CD4-positive, alpha-beta T cell treated with Interleukin-21 for 1 hour (primary cell): ENCODE measurements at places on chromosomes 11 and 22.

DNA sequence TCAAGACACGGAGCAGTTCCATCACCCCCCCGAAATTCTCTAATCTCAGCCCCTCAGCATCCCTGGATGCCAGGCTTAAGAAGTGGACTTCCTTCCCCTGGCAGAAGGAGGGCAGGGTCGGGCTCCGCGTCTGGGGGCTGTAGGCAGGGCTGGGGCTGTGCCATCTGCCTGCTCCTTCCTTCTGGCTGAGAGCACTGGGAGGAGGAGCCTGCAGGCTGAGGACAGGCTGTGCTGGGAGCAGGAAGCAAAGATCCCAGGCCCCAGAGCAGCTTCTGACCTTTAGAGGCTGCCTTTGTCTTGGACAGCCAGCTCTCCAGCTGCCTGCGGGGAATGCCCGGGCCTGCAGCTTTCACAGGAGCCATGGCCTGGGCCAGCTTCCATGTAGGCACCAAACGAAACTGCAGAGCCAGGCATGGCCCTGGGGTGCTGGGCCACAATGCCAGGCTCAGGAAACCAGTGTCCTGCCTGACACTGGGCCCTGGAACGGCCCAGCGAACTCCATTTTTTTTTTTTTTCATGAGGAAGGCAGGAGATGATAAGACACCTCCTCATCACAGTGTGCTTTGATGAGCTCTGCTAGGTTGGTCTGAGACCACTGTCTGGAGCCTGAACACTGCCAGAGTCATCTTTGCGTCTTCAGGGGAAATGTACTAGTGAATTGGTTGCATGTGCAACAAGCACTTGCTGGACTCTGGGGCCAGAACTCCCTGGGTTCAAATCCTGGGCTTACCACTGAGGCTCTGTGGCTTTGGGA lies 67.9 kb downstream of the MCM5 start:
- no peak for DNase-seq

DNA sequence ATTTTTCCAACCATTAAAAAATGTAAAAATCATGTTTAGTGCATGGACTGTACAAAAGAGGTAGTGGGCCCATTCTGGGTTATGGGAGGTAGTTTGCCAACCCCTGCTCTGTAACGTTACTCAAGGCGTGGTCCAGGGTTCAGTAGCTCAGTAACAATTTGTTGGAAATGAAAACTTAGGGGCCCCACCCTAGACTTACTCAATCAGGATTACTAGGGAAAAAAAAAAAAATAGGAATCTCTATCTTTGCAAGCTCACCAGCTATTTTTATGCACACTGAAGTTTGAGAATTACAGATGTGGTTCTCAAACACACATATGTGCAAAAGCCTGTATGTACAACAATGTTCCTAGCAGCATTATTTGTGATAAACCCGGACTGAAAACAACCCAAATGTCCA lies 17.3 kb upstream of the LMO2 start:
- DNase-seq = no peak

DNA sequence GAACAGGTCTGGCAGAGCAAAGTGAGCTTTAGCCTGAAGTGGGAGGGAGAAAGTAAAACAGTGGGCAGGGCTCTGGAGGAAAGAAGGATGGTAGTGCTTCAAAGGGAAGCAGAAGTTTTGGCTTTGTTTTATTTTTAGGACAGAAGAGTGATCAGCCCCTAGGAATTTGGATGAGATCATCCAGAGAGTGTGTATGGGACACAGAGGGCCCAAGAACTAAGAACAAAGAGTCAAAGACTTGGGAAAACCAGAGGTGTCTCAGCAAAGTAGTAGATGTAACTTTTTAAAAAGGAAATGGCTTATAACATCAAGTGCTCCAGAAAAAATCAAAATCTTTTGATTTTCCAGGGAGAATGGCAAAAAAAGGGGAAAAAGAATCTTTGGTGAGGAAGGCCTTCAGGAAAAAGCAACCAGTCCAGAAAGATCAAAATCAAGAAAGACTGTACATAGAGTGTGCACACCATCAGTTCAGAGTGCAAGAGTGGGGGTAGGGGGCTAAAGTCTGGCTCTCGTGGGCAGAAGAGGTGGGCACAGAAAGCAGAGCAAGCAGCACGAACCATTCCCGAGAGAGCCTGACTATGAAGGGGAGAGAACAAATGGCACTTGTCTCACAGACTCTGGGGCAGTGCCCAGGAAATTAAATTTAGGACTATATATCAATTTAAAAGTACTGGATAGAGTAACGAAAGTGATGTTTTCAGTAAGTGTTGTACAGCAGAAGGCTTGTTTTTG lies 30.0 kb downstream of the MAPK1 start:
- no peak for DNase-seq

- no peak for DNase-seq
These were observed 29.0 kb downstream of the CTSC start for GRCh38 chr11:88308576-88308975.

DNA sequence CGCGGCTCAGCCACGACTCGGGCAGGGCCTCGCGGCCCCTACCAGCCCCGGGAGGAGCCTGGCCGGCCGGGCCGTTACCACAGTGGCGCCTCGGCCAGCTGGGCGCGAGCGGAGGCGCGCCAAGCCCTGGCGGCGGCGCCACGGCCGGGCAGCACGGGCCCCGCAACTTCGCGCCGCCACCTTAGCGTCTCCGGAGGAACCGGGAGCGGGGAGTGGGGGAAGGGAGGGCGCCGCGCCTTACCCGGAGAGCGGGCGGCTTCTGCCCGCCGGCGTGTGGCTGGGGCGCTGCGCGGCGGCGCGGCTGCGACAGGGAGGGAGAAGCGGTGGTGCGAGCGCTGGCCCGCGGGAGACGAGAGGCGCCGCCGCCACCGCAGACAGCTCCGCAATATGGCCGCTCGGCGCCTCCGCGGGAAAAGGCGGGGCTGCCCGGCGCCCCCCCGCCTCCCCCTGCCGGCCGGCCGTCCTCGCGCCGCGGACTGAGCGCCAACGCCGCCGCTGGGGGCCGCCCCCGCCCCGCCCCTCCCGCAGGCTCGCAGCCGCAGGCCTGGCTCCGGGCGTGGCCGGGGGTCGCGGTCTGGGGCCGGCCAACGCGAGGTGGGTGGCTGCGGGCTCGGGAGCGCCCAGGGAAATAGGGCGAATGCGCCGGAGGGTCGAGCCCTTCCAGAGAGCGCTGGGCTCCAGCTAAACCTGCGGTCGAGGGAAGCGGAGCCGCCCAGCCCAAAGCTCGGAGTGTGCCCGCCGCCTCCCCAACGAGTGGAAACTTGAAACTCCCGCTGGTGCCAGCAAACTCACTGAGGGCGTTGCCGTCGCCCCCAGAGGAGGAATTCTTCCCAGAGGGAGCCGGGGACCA lies at the start of gene RDX:
Gene RDX (minus strand): TSS at position 389 of the 850 bp plus-strand sequence. CDS start 16,922 bp downstream, outside the sequence.
- DNase-seq = peak; percentile 61

DNA sequence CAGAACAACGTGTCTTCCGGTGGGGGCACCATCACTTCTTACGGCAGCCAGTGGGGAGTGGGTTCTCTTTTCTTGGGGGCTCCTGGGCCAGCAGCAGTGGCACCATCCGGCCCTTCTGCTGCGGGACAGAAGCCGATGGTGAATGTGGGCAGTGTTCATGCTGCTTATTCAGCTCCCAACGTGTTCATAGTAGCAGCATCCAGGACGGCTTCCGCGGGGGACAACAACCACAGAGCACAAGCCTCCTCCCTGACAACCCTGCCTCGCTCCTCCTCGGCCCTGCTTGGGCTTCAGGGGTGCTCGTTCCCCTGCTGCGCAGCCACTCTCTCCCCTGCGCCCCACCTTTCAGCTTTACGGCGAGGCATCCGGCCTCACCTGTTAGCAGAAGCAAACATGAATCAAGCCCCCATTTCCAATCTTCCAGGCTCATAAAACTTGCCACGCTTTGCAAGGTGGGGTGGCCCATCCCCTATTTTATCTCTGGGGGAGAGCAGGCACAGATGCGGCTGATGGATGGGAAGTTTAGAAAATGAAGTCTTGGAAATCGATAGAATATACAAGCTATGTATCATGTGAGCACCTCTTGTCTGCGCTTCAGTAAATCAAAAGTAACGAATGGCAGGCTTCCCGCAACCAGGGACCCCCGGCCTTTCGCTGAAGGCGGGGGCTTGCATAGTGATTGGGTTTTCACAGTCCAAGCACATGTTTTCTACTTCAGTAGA lies 191.8 kb upstream of the NECTIN1 start:
- no peak for DNase-seq

- DNase-seq = no peak
These were observed 73.1 kb upstream of the ARHGAP32 start for GRCh38 chr11:129265125-129265788.

DNA sequence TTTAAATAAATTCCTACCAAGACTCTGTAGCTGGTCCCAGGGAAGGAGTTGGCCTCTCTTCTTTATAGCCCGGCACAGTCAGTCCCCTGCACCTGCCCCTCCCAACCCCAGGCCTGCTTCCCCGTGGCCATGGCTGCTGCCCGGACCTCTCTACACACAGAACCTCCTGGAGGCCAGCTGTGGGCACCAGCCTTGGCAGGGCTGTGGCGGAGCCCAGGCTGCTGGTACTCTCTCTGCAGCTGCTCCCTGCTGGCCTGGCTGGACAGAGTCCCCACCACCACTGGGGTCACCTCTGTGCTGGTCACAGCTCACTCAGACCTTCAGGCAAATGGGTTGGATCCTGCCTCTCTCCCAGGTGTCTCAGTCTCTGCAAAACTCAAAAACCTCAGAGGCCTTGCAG lies 69.3 kb downstream of the LRP5 start:
- DNase-seq = no peak

DNA sequence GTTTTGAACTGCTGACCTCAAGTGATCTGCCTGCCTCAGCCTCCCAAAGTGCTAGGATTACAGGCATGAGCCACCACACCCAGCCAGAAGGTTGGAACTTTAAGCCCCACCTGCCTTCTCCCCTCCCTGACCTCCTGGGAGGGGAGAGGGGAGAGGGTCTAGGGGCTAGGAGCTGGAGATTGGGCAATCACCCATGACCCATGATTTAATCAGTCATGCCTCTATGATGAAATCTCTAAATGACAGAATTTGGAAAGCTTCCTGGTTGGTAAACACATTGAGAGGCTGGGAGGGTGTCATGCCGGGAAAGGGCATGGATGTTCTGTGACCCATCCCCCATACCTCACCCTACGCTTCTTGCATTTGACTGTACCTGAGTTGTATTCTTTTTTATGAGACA lies 17.1 kb upstream of the TFIP11 start:
- no peak for DNase-seq

- DNase-seq = no peak
These were observed 52.3 kb upstream of the SCUBE2 start for GRCh38 chr11:9143721-9144120.

GRCh38 chr11:35842958-35843357 lies 100.9 kb upstream of the LDLRAD3 start:
- DNase-seq = no peak

DNA sequence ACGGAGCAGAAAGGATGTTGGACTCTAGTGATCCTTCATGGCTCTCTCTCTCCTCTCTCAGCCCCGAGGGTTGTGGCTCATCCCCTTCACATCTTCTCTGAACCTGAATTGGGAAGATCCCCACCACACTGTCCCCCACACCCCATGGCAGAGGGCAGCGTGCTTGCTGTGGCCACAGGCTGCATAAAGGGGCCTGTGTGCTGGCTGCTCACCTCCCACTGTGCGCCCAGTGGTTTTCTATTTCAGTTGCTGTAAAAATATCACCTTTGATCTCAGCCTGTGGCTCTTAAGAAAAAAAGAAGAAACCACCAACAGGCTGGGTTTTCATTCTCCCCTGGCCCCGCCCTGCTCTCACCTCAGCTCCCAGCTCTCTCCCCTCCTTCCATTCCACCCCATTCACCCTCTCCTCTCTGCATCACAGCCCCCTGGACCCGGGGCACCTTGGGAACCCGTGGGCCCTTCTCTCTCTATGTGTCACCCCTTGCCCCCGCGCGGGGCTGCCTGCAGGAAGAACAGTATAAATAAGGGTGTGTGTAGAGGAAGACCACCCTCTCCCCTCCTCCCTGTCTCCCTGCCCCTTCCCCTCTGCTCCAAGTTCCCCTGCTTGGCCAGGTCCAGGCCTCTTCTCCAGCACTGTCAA lies 25.8 kb upstream of the WNT11 start:
- DNase-seq = peak; percentile 66

GRCh38 chr11:75184757-75185425 lies 34.0 kb downstream of the SLCO2B1 start:
- no peak for DNase-seq

GRCh38 chr11:123460012-123460700 lies 30.1 kb downstream of the GRAMD1B start:
- no peak for DNase-seq

DNA sequence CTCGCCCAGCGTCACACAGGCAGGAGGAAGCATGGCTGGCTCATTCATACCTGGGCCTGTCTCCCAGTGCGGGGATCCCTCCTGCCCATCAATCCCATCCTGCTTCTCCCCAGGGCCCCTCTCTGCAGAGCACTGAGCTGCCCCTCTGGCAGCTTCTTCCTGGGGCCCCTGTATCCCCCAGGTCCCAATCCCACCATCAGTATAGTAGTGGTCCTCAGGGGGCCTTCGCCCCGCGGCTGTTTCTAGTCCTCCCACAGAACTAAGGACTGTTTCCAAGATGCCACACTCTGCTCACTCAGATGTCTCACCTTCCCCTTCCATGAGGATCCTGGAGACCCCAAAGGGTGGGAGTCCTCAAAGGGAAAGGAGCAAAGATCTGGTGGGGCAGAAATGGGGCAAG lies 97.6 kb downstream of the PDE2A start:
- no peak for DNase-seq

DNA sequence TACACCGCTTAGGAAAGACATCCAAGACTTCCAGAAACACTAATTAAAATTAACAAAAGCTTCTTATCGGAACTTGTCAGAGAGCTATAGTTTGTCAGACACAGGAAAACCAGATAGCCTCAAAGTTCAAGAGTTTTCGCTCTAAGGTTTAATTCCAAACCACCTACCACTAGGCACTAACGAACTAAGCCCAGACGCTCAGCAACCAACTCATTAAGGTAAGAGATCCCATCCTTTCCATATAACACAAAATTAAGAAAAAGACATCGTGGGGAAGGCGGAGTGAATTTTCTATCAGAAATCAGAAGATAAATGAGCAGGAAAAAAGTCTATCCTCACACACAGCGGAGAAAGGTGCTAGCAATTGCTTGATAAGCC lies 382 bp downstream of the IMMP1L start:
- peak; percentile 47 for DNase-seq

GRCh38 chr11:80103142-80103859 lies 662.5 kb upstream of the TENM4 start:
- DNase-seq = no peak

- no peak for DNase-seq
These were observed 35.6 kb downstream of the KIF18A start for GRCh38 chr11:28072321-28072720.

GRCh38 chr11:131302836-131303235 lies 67.6 kb upstream of the NTM start:
- no peak for DNase-seq
